ENCODE measurements at places on chromosomes 7 and 10.

DNA sequence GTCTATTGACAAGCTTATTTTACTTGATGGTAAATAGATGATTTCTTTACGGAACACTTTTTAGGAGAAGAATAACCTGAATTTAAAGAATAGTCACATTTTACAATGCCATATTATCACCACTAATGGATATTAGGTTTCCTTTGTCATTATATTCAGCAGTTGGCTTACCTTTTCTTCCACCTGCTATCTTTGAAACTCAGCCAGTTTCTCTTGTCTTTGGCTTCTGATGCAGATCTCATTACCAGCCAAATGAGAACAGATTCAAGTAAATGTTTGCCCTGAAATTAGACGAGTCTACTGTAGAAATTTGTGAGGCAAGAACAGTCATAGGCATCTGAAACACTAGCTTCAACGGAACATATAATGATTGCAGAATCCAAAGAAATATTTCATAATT lies 85.5 kb upstream of the OIT3 start:
- DNase-seq = no peak

- DNase-seq = no peak
These were observed 188.0 kb downstream of the TAX1BP1 start for GRCh38 chr7:27928001-27928400.

DNA sequence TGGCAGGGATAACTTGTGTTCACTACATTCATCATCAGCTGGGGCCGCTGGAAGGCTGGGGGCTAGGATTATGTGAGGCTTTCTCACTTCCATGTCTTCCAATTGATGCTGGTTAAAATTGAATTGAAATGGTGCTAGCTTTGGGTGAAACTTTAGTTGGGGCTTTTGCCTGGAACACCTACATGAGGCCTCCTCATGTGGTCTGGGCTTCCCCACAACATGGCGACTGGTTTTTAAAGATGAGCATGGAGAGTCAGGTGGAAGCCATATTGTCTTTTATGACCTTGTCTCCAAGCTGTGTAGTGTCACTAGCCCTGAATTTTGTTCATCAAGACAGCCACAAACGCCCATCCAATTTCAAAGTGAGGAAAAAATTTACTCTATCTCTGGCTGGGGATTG lies 1033.9 kb downstream of the TYW1 start:
- no peak for DNase-seq

- DNase-seq = no peak
These were observed 61.0 kb upstream of the SFMBT2 start for GRCh38 chr10:7471720-7472367.

GRCh38 chr10:74887614-74888284 lies 61.3 kb downstream of the KAT6B start:
- DNase-seq = no peak

- no peak for DNase-seq
These were observed 42.4 kb downstream of the VWA2 start for GRCh38 chr10:114281461-114281860.

GRCh38 chr7:681551-682307 lies 44.8 kb upstream of the DNAAF5 start:
- DNase-seq = no peak

DNA sequence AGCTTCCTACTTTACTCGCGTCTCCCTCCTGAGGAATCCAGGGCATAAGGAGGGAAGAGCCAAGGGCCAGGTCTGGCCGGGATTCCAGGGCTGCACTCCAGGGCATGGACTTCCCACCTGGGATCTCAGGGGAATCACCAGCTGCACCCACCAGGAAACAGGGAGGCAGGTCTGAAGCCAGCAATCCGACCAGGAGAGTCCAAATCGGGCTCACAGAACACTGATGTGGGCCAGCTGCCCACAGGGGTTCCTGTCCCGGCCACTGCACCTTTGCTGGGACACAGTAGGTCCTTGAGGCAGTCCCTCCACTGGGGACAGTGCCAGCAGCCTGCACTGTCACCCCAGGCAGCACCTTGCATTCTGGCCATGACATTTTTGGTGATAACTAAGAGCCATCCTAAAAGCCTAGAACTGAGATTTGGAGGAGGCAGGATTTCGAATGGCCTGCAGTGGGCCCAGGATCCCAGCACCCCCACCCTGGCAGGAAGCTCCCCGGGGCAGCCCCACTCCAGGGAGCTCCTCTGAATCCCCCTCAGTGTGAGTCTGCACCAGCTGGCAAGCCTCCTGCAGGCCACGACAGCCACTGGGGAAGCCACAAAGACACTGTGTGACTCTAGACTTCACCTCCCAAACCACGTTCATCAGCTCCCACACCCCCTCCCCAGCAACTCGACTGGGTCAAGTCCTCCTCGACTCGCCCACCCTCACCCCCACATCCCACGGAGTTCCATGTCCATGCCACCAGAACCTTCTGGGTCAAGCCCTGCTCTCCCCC lies 71.5 kb upstream of the PPP2R2D start:
- DNase-seq = no peak

DNA sequence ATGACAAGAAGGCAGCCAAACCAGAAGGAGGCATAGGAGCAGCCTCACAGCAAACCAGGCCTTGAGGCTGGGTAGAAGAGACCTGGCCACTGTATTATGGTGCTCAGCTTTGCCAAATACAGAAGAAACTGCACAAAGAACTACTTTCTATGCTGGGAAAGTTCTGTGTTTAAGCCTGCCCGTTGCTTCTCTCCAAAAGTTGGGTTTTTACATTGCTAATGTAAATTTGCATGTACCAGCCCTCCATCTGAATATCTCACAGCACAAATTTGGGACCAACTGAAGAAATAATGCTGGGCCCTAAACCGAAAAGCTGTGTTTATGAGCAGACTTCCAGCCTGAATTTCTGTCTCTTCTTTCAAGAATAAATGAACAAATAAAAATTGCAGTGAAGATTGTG lies 145.0 kb downstream of the TFEC start:
- DNase-seq = no peak

DNA sequence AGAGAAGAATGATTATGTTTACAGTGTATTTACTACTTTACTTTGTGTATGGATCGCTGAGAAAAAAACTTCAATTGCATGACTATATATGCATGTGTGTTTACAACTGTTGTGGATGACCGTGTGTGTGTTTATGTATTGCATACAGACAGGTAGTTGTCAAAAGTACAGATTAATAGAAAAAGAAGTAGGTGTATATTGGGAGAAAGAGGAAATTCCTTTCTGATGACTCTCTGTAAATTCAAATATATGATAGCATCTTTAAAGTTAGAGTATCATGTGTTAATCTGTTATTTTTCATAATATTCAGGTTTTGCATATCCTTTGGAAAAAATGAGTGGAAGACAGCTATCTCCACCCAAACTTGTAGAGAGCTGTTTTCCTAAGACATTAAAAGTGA lies 160.4 kb upstream of the AGR3 start:
- no peak for DNase-seq

GRCh38 chr10:8331387-8331786 lies 276.9 kb downstream of the GATA3 start:
- no peak for DNase-seq

- DNase-seq = no peak
These were observed 349.4 kb downstream of the EXOC4 start for GRCh38 chr7:133602291-133602690.

GRCh38 chr7:150716368-150716767 lies at the start of gene GIMAP1:
Gene GIMAP1 (plus strand): TSS chr7:150716613. CDS start chr7:150719048, 2,435 bp downstream.
- DNase-seq = peak; percentile 47

Measured in left ventricle myocardium inferior (tissue), 1 donor.